ENCODE measurements at places on chromosomes 5 and 9.

DNA sequence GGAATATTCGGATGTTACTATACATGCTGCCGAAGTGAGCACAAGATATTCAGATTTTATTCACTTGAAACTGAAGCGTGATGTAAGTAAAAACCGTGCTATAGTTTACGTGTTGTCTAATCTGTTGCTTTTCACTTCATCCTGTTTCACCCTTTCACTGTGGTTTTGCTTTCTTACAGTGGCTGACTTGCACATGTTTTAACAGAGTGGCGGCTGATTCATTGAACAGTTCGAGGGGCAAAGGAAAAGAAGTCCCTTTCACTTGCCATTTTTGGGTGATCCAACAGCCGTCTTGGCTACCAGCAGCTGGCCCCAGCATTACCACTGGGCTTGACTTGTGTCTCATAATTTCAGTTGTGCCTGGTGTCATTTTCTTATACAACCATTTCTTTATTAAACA is 134.0 kb downstream of the IRX1 start:
- DNase-seq, result no peak

DNA sequence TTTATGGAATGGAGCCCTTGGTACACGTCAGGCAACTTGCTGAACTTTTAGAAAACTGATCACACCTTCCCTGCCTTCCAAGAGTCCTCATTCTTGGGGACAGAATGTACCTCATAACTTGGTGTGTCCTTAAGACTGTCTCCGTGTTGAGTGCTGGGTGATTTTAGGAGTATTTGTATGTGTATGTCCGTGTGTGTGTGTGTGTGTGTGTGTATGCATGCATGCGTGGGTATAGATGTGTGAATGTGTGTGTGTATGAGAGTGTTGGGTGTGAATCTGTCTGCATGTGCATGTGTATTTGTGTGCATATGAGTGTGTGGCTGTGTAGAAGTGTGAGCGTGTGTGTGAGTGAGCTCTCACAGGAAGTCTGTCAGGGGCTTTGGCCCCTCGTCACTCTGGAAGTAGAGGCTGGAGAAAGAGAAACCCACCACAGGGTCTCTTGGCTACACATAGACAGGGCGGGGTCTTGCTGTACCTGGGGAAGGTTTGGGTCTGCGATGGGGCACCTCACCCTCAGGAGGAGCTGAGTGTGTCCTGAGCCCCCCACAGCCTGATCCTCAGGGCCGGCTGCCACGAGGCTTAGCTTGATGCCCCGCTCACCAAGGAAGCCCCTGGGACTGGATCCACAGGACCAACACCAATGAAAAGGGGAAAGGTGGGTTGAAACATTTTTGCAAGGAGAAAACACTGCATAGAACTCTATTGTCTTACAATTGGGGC is 33.1 kb upstream of the ANKRD33B start:
- no peak for DNase-seq

GRCh38 chr5:4104831-4105597 is 509.4 kb downstream of the IRX1 start:
- DNase-seq, result no peak

GRCh38 chr5:78604689-78605285 is 43.8 kb downstream of the LHFPL2 start:
- DNase-seq, result no peak
